RWPE1 (cell line): ENCODE measurements at places on chromosomes 1 and 21.

GRCh38 chr1:21597753-21598152 is 71.4 kb downstream of the RAP1GAP start:
- DNase-seq = no peak

DNA sequence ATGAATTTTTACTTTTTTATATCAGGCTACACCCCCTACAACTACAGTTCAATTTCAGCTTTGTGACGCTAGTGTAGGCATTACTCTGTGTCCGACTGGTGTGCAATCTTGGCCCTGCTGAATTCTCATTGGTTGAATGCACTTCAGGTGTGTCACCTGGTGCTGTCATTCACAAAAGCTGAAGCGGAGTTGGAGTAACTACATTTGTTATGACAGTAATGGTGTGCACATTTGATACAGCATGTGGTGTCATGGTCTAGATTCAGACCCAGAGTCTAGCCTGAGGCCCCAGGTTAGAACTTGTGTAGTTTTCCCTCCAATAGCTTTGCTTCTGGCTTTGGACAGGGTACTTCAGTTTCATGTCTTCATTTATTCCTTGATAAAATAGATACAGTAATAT is 88.7 kb downstream of the C1orf94 start:
- no peak for DNase-seq

DNA sequence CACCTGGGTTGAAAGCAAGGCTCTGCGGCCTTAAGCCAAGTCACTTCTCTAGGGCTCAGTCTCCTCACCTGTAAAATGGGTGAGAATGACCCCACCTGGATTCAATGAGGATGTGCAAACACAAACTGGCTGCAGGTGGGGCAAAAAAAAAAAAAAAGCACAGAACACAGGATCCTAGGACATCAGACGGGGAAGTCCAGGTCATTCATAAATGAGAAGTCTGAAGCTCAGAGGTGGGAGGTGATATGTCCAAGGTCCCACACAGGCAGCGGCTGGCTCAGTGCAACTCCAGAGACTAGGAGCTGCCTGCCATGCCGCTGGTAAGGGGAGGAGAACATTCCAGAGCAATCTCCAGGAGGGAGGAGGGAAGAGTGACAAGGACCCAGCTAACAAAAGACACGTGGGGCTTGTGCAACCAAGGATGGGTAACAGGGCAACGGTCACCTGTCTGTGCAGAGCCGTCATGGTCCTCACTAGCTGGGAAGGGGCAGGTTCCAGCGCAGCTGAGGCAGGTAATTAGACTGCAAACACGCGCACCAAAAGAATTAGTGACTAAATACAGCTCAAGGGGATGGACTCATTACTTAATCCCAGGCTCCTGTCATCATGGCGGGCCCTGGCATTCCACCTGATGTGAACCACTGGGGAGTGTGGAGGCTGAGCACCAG is 19.5 kb downstream of the IFFO2 start:
- DNase-seq = no peak

DNA sequence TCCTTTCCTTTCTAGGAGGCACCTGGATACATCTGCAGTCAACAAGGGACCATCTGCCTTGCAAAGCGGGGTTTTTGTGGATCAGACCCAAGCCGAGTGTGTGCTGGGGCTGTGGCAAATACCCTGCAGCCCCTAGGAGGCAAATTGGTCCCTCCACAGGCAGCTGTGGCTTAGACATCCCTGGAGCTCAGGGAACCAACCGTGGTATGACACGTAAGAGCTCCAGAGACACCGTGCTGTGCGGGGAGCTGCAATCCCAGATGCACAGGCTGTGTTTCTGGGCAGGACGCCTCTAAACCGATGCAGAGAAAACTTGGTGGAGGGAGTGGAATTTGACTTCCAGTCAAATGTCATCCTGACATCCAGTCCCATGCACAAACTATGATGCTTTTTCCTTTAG is 141.5 kb downstream of the KAZN start:
- DNase-seq = no peak

GRCh38 chr1:248910761-248911160 is 4.7 kb downstream of the PGBD2 start:
- DNase-seq = no peak

- DNase-seq = no peak
Observed at GRCh38 chr1:2253036-2253796, 25.1 kb downstream of the SKI start.

DNA sequence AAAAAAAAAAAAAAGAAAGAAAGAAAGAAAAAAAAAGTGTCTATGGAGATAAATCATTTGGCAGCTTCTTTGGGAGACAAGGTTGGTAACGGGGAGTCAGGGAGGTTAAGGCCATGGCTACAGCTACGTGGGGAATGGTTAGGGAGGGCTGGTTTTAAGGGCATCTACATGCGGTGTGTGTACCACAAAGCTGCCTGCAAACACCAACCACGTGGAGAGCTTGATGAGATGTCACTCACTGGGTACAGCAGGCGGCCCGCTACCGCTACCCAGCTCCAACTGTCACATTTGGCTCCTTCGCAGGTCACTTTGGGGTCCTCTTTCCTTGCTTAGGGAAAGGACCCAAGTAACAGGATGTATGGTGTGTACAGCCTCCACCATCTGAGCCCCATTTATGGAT is 4.2 kb downstream of the NPPB start:
- DNase-seq = no peak

GRCh38 chr1:12464598-12465056 is 153.4 kb downstream of the DHRS3 start:
- DNase-seq = no peak

- no peak for DNase-seq
Observed at GRCh38 chr1:93758842-93759515, 77.3 kb upstream of the BCAR3 start.

GRCh38 chr1:167447521-167448136 is 70.7 kb downstream of the CD247 start:
- no peak for DNase-seq

DNA sequence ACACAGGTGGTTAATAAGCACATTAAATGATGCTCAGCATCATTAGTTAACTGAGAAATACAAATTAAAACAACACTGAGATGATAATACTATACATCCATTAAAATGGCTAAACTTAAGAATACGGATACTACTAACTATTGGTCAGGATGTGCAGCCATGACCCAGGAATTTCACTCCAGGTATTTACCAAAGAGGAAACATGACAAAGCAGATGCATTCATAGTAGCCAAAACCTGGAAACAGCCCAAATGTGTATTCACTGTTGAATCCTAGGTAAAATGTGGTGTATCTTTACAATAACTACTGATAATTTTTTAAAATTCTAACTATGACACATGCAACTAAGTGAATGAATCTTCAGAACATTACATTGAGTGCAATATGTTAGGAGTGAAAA is 73.0 kb downstream of the PTPRC start:
- DNase-seq = no peak

DNA sequence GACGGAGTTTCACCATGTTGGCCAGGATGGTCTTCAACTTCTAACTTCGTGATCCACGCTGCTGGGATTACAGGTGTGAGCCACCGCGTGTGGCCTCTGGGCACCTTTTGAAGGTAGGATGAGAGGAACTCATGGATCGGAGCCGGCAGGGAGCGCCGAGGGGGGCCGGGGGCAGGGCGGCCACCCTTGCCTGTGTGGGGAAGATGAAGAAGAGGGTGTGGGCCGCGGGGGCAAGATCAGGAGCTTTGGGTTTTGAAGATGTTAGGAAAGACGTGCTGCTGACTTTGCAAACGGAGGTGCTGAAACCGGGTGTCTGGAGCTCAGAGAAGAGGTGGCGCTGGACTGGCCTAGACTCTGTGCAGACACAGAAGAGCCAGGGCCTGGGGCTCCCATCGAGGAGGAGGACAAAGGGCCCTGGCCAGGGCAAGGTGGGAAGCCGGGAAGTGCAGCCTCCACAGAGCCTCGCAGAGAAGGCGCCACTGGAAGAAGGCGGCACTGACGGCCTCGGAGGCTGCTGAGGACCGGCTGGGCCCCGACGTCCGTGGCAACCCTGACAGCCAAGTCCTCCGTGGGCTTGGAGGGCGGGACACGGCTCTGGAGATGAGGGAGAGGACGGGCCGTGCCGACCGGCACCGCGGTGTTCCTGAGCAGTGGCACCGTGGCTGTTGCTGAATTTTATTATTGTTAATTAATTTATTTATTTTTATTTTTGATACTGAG is 13.7 kb downstream of the RNF223 start:
- DNase-seq = no peak

- DNase-seq = no peak
Observed at GRCh38 chr1:197438010-197438790, 170.1 kb downstream of the CRB1 start.

DNA sequence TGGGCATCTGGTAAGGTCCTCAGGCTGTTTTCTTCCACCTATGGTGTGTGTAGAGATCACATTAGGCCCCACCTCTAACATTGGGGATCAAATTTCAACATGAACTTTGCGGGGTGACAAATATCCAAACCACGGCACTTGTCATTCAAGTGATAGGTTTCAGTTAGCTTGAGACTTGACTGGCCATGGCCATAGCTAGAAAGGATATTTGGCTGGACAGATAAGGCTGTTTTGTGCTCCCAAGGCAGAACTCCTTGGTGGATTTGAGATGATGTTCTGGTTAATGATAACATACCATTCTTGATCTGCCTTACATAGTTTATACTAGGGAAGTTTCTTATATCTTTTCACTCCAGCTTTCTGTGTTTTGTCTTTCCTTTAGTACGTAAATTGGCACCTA is 48.5 kb downstream of the CELF3 start:
- DNase-seq = no peak

DNA sequence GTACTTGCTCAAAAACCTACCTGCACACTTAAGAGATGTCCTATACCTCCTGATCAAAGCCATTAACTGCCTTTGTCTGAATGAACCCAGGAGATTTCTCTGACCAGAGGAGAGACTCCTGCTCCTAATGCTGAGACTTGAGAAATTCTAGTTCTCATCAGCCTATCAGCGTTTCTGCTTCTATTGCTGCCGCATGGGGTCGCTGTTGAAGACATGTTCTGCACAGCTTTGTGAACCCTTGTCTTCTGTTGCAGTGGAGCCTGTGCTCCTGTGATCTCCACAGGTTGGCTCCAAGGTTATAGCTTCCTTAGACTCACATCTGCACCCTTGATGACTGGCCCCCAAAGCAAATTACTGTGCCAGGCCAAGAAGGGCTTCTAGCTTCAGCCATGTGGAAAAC is 40.2 kb downstream of the EDN2 start:
- DNase-seq = no peak

- DNase-seq = no peak
Observed at GRCh38 chr21:37460196-37460595, 93.6 kb downstream of the DYRK1A start.

DNA sequence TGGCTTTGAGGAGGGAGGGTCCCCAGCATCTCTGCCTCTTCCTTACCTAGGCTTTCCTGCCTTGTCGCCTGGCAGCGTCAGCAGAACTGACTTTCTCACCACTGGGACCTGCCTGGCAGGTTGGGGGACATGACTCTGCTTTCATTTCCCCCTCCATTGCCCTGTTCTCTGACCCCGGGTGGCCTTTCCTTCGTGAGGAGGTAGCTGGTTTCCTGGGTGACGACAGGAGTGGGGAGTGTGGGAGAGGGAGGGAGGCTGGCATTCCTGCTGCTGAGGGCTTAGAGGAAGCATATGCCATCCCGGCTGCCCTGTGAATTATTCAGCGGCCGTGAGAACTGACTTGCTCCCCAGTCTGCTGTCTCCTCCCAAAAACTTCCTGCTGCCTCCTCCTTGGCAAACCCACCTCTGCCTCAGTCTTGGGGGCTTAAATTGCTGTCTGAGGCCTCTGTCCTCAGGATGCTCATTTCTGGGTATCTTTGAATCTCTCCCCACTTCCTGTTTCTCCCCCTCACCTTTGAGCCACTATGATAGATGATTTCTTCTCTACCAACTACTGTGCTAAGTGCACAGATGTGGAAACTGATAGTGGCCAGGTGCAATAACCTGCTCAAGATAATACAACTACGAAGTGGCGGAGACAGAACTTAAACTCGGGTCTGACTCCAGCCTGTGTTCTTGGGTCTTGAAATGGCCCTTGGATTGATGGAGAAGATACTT is 182.0 kb upstream of the CSF3R start:
- no peak for DNase-seq

DNA sequence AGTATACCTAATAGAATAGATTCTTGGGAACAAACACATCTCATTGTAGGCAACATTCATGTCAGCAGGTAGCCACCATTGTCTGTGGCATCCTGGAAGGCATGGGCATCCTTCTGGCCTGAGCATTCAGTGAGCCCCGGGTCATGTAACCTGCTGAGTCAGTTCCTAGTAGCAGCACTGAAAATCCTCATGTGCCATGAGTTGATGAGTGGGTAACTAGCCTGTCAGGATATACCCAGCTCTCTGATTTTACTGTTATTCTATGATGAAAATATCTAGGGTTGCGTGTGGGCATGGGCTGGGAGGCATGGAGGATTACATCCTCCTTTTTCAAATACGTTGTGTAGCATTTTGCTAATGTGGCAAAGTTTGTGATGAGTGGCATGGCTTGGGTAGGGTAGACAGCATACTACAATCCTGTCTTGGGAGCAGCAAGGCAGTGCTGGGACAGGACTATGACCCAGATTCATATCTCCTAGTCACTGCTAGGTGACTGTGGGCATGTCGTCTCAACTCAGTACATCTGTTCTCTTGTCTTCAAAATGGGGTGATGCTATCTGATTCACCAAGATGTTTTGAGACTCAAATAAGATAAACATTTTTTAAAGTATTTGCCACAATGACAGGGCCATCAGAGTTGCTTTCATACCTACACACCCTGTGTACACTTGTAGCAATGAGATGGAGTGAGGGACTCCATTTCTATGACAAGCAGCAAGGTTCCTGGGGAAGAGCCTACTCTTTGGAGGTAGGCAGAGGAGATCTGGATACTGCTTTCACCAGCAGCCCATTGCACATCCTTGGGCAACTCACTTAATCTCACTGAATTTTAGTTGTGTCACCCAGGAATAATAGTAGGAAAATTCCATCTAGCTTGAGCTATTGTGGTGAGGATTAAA is 62.5 kb downstream of the CD58 start:
- no peak for DNase-seq

DNA sequence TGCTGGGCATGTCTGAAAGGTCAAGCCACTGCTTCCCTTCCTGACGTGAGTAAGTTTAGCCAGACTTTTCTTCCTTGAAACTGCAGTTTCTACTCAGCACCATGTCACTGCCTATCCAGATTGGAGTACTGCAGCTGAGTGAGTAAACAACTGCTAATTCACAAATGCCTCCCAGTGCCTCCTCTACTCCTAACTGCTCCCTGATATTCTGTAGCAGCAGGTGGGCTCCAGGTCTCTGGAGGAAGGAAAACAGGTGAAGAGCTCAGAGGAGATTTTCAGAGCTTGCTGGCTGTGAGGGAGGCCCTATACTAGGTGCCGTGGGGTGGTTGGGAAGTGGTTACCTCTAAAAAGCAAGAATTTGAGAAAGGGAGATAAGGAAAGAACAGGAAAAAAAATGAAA is 96.5 kb downstream of the KIF14 start:
- no peak for DNase-seq
